ENCODE measurements at places on chromosomes 2 and 18.

DNA sequence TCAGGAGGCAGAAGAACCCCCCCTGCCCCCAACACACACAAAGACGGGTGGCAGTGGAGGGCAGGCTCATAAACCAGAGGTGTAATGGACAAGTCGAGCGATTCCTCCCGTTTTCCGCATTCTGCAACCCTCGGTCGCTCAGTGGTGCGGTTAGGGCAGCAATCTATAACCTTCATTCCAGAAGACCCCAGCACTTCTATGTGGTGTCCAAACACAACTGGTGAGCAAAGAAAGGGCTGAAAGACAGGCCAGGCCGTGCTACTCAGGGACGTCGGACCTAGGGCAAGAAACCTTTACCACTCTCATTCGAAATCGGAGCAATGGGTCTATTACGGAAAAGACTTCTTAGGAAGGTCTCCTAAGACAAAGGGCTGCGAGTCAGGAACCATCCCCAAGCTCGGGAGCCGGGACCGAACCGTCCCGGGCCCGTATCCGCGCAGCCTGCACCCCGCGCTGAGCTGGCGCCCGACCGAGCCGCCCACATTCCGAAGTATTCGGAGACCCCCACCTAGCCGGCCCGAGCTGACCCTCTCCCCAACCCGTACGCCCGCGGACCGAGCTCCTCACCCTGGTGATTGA, 568 bp downstream of the ARL5A start:
- DNase-seq, result no peak

- DNase-seq, result no peak
Observed at GRCh38 chr2:119553687-119554344, 9.6 kb downstream of the CFAP221 start.

- DNase-seq, result no peak
Observed at GRCh38 chr2:30109856-30110255, 37.0 kb upstream of the YPEL5 start.

GRCh38 chr2:177245010-177245422, 19.5 kb downstream of the NFE2L2 start:
- no peak for DNase-seq

- DNase-seq, result no peak
Observed at GRCh38 chr2:224031358-224031970, 7.6 kb downstream of the SERPINE2 start.

- DNase-seq, result no peak
Observed at GRCh38 chr2:175003875-175004729, 1.1 kb downstream of the CHN1 start.

DNA sequence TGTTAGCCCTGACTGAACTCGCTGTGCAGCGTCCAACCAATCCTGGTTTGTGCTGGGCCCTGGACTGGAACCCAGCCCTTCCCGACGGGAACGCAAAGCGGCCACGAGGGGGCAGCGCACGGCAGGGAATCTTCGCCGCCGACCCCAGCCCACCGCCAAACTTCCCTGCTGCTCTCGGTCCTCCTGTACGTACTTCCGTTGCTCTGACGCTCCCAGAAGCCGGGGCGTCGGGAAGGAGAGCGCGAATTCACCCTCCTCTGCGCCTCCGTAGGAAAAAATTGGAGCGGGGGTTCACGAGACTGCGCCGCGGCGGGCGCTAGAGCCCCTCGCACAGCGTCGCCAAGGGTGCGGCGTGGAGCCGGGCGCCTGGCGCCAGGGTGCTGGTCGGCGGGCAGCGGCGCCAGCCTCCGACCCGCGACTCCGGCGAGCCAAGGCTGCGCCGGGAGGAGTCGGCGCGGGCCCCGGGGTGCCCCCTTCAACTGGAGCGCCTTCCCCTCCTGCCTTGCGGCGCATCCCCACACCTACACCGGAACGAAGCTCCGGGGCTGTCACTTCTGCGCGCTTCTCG, 873 bp upstream of the SH3RF3 start:
- DNase-seq, result peak; percentile 85

GRCh38 chr2:203886661-203887151, 19.1 kb downstream of the CTLA4 start:
- DNase-seq, result no peak

DNA sequence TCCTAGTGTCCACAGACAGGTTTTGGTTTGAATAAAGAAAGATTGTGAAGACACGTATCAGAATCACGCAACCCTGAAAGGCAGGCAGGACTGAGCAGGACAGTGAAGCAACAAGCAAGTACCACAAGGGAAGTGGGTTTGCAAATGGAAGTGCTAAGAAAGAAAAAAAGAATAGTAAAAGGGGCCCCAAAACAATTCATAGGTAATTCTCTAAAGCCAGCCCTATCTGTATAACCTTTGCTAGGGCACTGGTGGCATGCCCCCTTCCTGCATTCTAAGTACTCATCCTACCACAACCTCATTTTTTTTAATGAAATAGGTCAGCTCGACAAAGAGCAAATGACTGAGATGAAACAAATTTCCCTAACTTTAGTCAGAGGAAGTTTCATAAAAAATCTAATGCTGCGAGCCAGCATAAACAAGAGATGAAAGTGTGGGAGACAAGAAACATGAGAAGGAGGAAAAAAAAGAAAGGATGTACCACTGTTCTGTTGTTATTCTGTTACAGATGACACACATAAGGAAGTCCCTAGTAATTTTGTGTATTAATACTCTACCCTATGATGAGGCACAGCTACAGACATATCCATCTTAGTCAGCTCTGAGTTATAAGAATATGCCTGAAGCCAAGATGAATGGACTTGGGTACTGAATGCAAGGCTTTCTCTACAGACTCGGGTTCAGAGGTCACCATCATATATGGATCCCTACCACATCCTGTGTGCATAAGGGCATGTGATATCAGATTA, 32.2 kb downstream of the IKZF2 start:
- DNase-seq, result peak; percentile 4

DNA sequence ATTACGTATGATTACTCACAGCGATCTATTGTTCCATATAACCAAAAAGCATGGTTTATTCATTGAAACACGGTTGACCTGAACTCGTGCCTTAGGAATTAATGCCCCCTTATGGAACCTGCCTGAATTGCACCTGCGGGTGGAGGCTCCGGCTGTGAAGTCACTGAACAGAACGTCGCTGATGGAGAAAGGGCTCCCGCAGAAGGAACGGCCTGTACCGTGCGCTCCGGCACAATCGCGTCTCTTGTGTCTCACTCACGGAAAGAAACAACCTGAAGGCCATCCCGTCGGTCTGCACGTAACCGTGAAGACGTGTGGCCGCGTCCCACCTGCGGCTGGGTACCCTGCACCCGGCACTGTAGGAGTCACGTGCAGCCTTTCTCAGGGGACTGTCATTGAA, 133.1 kb downstream of the NFATC1 start:
- peak; percentile 86 for DNase-seq

- DNase-seq, result no peak
Observed at GRCh38 chr2:43251171-43251731, 24.8 kb upstream of the ZFP36L2 start.

DNA sequence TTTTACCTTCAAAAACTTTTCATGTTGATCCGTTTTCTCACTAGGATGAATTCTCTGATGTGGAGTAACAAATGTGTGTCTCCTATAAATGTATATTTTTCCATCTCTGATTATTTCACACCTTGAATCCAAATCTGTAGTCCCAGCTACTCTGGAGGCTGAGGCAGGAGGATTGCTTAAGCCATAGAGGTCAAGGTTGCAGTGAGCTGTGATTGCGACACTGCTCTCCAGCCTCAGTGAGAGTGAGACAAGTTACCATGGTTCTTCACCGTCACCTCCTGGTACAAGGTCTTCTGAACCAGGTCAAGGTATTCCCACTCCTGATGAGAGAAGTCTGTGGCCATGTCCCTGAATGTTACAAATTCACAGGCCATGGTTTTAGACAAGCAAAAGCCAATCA, 15.1 kb downstream of the GMCL1 start:
- DNase-seq, result no peak

DNA sequence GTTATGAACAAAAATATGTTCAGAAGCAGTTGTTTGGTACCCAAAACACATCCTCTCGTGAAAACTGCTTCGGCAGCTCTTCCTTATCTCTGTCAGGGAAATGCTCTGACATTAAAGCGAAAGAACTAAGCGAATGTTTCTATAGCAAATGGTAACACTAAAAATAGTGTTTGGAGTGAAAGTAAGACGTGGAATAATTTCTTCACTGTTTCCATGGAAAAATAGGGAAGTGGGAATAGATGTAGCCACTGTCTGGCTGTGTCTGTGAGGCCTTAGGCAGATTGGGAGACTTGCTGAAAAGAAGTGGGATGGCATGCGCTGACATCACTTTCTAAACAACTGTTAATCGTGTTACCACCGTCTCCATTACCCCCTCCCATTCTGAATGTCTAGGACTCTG, 11.5 kb upstream of the CRACDL start:
- no peak for DNase-seq

DNA sequence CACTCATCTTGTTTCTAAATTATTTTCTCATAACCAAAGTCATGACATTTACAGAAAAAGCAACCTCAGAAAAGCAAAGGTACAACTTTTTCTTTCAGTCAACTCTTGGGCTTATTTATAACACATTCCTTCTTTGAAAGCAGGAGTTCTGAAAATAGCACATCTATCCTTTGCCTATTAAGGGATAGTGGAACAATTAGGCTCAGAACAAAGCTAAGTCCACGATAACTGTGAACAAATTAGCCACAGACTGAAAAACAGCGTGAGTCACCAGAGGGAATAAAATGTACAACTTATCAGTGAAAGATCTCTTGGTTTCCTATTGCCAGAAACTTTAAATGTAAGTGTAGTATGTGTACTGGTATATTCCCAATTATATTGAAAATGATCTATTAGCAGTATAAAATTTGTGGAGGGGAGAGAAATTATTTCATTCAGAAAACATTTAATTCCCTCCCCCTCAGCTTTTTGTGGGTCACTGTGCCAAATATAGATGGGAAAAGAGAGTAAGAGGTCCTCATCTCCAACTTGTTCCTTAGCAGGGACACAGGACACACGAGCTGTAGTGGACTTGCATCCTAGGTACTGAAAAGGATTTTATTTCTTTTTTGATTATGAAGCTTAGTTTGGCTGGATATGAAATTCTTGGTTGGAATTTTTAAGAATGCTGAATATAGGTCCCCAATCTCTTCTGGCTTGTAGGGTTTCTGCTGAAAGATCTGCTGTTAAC, 15.4 kb upstream of the MATN3 start:
- no peak for DNase-seq

DNA sequence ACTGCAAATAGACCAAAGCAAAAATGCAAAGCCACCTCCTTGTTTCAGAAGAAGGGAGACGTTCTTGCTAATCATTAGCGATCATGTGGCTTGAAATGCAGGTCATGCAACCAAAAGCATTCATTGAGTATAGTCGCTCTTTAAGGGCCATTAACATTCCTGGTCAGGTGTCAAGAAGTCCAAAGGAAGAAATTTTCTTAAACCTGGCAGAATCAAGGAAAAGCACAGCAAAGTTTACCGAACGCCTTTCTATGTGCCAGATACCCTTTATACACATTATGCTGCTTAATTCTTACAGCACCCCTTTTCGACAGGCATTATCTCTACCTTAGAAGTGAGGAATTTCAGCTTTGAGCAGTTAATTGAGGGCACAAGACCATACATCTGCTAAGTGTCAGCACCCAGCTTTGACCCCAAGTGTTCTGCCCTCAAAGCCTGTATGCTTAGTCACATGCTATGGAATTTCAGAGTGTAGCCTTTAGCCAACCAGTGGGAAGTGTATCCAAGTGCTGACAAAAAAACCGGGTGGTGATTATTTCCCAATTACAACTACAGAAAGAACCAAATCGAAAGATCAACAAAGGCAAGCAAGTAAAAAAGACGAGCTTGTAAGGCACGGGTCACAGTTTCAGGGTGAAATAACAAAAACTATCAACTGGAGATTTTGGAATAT, 70.8 kb downstream of the EPHA4 start:
- no peak for DNase-seq

- no peak for DNase-seq
Observed at GRCh38 chr2:1973636-1974035, 229.3 kb upstream of the PXDN start.

- DNase-seq, result no peak
Observed at GRCh38 chr2:126891681-126892500, 6.8 kb upstream of the TEX51 start.

GRCh38 chr2:13143451-13143850, 426.7 kb downstream of the TRIB2 start:
- DNase-seq, result no peak

DNA sequence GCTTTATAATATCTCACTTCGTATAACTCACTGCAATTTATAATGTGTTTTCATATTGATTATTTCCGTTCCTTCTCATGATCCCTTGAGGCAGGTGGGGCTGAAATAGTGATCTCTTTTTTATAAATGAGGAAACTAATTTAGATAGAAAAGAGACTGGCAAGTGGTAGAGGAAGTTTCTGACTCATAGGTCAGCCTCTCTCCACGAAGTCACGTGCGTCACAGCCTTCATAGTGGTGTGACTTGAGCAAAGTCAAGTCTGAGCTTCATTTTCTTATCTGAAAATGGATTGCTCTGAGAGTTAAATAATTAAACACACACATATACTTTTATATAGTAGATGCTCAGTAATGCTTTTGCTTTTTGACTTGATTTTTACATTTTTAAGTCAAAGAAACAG, 19.9 kb downstream of the ABCG5 start:
- no peak for DNase-seq

DNA sequence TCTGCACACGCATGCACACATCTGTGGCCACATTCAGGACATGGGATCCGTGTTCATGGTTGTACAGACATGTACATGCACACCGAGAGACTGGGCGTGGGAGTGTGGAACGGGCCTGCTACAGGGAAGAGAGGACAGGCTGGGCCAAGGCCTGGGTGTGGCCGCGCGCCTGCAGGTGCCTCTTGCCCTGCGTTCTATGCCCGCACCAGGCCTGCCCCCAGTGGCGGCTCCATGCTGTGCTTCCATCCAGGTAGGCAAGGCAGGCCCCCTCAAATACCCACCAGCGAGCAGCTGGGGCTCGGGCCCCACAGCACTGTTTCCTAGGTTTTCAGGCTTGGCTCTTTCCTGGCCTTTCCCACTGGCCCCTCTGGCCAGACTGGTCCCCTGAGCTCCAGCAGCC, 15.5 kb upstream of the PTMA start:
- no peak for DNase-seq

- DNase-seq, result no peak
Observed at GRCh38 chr2:26905341-26906198, 57.6 kb downstream of the DPYSL5 start.

- DNase-seq, result no peak
Observed at GRCh38 chr2:239193925-239194677, 206.7 kb downstream of the HDAC4 start.

DNA sequence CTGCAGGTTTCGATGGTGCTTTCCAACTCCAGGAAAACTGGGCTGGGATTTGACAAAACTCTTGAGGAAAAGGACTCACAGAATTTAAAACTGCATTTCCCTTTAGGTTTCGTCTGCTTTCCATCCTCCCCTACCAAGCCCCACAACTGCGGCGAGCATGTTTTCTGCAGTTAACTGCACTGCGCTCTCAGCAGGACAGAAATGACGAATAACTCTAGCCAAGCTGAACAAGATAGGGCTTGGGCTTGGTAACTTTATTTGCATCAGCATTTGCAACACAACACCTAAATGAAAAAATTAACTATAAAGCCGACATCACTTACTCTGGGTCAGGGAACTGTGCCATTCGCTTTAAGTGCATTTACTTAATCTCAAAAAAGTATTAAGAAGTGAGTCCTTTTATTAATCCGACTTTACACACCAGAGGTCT, 669 bp upstream of the PIKFYVE start:
- DNase-seq, result no peak

GRCh38 chr18:78986018-78986481, 6.4 kb downstream of the SALL3 start:
- no peak for DNase-seq

- no peak for DNase-seq
Observed at GRCh38 chr2:108193251-108193650, 46.5 kb upstream of the SULT1C3 start.

- no peak for DNase-seq
Observed at GRCh38 chr2:134683561-134684112, 35.2 kb downstream of the TMEM163 start.
